ENCODE measurements at places on chromosomes 13 and 19.
A peak's percentile ranks its signal among the peaks of the same experiment; 100 is the strongest.

DNA sequence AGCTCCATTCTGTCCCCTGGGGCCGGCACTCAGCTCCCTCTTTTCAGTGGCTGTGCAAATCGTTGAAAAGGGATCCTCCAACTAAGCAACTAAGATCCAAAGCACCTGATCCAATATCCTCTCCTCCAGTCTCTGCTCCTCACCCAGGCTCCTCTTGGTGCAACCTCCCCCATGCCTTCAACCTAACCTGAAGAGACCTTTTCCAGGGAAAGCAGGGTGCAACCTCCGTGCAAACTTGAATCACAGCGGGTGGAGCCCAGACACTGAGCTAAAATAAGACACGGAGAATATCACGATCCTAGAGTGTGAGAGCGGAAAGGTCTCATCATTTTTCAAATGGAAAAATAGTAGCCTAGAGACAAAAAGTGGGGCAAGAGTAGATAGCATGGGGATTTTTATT is 8.3 kb downstream of the CACNG7 start:
- DNase-seq = no peak

DNA sequence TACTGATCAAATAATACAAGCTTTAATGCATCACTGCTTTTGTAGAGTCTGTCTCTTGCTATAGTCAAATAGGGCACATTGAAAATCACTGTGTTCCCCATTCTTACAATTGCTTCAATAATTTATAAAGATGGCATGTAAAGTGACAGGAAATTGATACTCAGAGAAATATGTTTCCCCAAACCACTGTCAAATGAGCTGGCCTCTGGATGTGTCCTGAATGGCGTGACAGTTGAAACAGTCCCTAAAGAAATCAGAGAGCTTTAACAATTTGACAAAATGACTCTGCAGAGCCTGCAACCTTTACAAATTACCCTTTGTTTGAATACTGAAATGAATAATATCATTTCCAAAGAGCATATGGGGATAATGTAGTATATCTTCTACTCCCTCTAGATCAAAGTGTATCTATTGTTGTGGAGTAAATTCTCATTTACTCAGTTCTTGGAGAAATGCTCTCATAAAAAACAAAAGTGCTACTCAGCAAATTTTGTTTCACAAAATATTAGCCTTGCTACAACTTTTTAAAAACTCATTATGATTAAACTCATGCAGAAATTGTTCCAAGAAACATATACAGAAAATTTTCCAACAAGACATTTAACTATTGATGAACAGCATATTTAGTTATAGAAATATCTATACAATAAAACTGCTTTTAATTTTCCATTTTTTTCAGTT is 763.2 kb upstream of the SPRY2 start:
- DNase-seq = no peak

DNA sequence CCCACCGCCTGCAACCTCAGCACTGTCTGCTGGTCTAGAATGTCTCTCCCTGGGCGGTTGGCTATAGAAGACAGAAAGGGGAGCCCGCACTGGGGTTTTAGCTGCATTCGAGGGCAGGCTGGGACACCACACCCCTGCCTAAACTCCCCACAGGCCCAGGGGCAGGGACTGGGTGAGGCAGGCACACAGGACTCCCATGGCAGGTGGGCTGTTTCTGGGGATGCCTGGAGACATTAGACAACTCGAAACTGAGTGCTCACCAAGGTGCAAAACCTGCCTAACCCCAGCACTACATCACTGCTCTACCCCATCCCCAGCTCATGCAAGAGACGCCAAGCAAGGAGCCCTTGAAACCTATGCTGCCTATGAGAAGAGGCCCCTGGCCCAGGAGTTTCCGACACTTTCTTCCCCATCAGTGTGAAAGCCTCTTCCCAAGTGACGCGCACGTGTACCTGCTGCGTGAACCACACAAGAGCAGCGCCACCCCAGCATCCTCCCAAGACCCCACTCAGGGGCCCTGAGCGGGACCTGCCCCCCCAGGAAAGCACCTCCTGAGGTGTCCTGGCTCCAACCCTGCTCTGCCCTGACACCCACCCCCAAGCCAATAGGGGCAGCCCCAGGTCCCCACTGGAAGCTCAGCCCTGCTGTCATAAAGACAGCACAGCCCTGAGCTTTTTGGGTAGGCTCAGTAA is 121.2 kb downstream of the TUBA3C start:
- no peak for DNase-seq

DNA sequence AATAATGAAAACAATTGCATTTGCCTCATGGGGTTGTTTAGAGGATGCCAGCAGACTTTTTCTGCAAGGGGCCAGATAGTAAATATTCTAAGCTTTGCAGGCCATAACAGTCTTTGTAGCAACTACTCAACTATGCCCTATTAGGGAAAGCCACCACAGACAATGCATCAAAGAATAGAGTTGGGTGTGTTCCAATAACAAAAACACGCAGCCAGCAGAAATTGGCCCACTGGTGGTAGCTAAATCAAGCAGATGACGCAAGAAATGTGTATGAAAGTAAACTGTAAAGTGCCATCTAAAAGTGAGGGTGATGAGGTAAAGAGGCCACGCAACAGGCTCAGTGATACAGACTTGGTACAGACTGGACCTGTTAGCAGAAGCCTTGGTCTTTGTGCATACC is 75.2 kb upstream of the SIAH3 start:
- DNase-seq = no peak

GRCh38 chr19:34274827-34275625 is 20.7 kb downstream of the GARRE1 start:
- DNase-seq = no peak

DNA sequence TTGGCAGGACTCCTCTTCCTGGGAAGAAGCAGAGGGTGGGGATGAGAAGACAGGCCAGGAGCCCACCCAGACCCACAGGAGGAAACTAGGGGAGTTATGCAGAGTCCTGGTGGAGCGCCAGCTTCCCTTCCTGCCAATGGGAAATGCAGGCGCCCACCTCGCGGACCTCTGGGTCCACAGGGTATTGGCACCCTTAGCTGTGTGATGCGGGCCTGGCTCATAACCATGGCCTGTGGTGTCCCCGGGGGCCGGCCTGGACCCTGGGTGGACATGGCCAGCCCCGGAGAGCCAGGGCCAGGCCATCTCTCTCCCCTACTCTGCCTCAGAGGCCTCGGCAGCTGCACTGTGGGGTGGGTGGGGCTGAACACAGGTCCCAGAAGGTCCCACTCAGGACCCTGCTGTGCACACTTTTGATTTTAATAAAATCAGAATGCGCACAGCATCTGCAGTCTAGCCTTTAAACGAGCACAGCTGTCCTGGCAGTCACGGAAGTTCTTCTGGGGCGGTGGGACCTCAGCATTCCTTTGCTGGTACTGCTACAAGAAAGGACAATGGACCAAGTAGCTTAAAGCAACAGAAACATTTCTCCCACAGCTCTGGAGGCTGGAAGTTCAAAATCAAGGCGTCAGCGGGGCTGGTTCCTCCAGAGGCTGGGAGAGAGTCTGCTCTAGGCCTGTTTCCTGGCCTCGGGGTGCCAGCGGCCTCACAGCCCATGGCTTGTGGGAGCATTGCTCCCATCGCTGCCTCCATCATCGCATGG is 1.8 kb downstream of the F10 start:
- DNase-seq = peak; percentile 75

DNA sequence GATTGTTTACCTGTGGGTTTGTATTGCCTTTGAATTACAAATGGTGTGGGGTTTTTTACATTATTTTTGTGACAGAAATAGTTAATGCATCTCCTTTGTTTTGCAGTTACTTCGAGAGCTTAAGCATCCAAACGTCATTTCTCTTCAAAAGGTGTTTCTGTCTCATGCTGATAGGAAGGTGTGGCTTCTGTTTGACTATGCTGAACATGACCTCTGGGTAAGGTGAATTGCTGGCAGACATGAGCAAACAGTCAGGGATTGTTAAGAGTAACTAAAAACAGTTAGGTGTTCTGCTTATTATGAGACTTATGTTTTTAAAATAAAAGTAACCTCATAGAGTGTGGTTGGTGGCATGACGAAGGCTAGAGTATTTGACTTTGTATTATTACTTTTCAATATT is 95.0 kb downstream of the CDK8 start:
- no peak for DNase-seq

DNA sequence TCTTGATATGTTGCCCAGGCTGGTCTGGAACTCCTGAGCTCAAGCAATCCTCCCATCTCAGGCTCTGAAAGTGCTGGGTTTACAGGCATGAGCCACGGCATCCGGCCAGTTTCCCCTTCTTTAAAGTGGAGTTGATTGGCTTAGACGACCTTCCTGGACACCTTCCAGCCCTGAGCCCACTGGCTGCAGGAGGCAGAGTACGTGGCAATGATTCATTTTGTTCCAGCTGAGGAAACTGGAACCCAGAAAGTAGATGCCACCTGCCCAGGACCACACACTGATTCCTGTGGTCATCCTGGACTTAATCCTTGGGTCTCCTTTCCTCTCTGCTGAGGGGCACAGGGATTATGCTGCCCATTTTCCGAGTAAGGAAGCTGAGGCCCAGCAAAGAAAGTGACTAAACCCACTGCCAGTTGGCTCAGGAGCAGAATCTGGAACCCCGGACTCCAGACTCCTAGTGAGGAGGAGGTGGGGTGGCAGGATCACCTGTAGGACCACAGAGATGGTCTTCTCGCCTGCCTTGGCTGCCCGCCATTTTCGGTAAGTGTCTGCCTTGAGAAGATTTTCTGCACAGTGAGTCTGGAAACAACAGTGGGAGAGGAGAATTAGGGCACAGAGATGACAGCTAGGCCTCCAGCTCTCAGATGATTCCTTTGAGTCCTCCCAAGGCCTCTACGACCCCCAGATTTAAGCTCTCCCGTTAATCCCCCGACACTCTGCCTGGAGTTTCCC is 737 bp downstream of the XRCC1 start:
- DNase-seq = no peak

GRCh38 chr13:28744656-28745055 is 25.9 kb upstream of the SLC46A3 start:
- no peak for DNase-seq

- DNase-seq = no peak
Observed at GRCh38 chr19:42176990-42177685, 40.3 kb downstream of the DEDD2 start.

- DNase-seq = no peak
Observed at GRCh38 chr13:76597868-76598267, 288.3 kb downstream of the KCTD12 start.

- no peak for DNase-seq
Observed at GRCh38 chr13:33235078-33235477, 50.5 kb downstream of the STARD13 start.

DNA sequence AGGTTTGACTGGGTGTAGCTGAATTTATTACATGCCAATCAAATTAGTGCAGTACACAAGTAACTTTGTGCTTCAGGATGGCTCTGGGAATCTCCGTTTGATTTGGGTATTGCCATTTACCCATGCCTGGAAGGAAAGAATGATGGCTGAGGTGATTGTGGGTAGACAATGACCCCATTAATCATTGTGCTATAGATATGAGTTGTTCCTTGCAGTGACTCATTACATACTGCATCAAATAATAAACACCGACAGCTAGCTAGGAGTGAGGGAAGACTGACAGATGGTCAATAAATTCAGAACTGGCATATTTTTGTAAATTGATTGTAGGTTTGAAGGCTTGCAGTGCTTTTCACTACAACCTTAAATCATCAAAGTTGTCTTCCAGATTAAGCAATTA is 1069.5 kb downstream of the DIAPH3 start:
- no peak for DNase-seq

GRCh38 chr19:48745208-48745995 is 1.3 kb downstream of the IZUMO1 start:
- no peak for DNase-seq

DNA sequence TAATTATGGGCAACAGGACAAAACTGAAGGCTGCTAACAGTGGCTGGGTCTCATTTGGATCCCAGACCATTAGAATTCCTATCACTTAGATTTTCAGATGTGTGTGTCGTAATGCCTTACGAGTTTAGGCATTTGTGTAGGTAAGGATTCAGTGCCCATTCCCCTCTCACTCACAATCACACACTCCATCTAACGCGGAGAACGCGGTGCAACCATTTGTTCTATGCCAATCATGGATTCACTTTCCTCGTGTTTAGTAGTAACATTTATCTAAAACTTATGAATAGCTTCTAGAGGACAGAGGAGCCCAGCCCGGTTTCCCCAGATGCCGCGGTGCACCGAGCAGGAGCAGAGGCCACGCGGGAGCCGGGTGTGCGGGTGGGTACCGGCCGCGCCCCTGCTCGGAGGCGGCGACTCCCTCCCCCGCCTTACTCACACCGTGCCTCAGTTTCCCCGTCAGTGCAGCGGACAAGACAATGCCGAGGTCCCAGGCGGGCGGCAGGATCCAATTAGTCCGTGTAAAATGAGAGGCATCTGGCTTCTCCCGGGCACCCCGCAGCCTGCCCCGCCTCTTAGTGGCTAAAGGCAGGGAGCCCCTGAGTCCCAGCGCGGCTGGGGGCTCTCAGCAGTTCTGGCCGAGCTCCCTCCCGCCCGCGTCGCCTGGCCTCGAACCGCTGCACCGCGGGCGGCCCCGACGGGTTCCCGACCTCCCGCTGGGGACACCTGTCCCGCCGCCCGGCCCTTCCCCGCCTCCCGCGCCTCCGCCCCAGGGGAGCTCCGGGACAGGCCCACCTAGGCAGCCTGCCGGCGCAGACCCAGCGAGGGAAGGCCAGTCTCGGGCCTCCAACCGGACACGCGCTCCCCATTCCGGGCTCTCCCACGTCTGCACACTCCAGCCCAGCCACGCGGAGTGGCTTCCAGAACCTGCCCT is 5.9 kb upstream of the C1QTNF9B start:
- DNase-seq = no peak

GRCh38 chr13:77056382-77056781 is 29.4 kb upstream of the FBXL3 start:
- no peak for DNase-seq

DNA sequence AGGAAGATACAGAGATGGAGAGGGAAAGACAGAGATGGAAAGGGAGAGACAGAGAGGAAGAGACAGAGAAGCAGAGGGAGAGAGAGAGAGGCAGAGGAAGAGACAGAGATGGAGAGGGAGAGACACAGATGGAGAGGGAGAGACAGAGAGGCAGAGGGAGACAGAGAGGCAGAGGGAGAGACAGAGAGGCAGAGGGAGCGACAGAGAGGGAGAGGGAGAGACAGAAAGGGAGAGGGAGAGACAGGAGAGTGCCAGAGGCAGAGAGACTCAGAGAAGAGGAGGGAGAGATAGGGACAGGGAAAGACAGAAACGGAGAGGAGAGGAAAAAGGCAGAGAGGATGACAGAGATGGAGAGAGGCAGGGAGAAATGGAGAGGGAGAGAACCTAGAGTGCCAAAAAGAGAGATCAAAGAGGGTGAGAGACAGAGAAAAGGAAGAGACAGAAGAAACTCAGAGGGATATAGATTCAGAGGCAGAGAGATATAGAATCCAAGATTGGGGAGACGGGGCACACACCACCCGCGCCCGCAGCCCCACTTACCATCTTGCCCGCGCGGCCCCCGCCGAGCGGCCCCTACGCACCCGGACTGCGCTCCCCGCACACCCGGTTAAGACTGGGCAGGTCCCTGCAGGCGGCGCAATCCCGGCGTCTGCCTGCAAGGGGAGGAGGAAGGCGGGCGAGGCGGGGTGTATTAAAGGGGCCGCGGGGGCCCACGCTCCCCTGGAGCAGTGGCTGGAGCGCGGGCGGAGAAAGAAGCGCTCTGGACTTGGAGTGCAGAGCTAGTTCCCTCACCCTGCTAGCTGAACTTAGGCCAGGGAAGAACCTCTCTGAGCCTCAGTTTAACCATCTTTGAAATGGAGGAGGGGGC is 10.7 kb downstream of the TM6SF2 start:
- no peak for DNase-seq

Measured in vagina (tissue), 2 donors.